ENCODE measurements at places on chromosomes 1 and 21.
A peak's percentile ranks its signal among the peaks of the same experiment; 100 is the strongest.

DNA sequence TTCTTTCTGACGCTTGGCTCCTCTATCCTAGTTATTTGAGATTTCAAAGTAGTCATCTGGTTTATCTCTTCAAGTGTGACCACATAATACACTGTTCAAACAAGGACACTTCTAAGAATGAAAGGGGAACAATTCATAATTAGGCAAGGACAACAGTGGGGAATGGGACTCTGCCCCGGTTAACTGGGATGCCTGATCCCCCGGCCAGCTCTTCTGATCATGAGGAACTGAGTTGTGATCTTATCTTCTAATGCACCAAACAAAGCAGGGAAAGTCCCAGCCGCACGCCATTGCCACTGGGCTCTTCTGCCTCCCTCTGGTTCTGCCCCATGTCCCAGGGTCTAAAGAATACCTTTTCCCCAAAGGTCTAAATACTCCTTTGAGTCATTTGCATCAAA lies 158.2 kb upstream of the IRF2BP2 start:
- H3K36me3 ChIP-seq, result peaks cover 4% of the 10 kb centered on the region
- H3K4me3 ChIP-seq, result peak overlapping the region; percentile 11
- peak overlapping the region; percentile 87 for H3K27ac ChIP-seq
- H3K27me3 ChIP-seq, result no peaks in the 10 kb centered on the region
- H3K4me1 ChIP-seq, result peaks cover 69% of the 10 kb centered on the region

GRCh38 chr1:6273380-6273891 lies 12.5 kb upstream of the GPR153 start:
- DNase-seq, result no peak
- H3K4me1 ChIP-seq, result no peaks in the 10 kb centered on the region
- no peaks in the 10 kb centered on the region for H3K36me3 ChIP-seq

- no peaks in the 10 kb centered on the region for H3K27me3 ChIP-seq
- no peak for DNase-seq
- H3K4me1 ChIP-seq, result peaks cover 5% of the 10 kb centered on the region
- H3K4me3 ChIP-seq, result no peak overlapping the region
- H3K27ac ChIP-seq, result no peak overlapping the region
These were observed 49.0 kb downstream of the OMA1 start for GRCh38 chr1:58497499-58497898.

DNA sequence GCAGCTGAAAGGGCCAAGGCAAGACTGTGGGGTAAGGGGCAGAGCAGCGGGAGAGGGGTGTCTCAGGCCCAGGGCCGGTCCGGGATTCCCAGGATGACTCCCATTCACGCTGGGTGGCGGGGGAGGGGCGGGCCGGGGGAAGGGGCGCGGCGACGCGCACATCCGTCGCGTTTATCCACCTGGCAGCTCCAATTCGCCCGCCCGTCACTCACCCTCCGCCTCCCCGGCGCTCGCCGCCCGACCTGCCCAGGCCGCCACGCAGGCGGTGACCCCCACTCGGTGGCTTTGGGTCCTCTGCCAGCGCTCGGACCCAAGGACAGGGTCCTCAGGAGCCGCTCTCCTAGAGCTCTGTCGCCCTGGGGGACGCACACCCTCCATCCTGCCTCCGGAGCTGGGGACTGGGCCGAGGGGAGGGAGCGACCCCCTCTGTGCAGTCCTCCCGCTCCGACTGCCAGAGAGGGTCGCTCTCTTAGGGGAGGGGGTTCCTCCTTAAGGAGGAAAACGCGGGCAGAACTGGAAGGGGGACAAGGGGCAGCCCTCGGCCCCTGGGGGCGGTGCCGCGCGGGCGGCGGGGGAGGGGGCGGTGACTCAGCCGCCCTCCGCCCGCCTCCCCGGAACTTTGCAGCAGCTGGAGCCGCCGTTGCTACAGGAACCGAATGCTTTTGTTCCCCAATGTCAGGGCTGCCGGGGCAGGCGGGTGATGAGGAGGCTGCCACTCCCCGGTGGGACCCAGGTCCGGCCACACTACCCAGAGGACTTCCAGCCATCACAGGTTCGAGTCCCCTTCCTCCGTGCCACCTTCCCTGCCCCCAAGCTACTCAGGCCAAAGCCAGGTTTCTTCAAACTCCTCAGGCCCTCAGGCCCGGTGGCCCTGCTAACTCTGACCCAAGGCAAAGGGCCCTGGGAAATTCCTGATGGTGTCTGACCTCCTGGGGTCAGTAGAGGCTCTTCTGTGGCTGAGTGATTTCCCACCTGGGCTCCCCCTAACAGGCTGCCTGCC lies 3.4 kb downstream of the ADGRB2 start:
- H3K4me3 ChIP-seq, result peak overlapping the region; percentile 30
- H3K27me3 ChIP-seq, result peaks cover 48% of the 10 kb centered on the region
- peaks cover 13% of the 10 kb centered on the region for H3K4me1 ChIP-seq
- no peaks in the 10 kb centered on the region for H3K36me3 ChIP-seq
- H3K27ac ChIP-seq, result no peak overlapping the region
- DNase-seq, result peak; percentile 52

DNA sequence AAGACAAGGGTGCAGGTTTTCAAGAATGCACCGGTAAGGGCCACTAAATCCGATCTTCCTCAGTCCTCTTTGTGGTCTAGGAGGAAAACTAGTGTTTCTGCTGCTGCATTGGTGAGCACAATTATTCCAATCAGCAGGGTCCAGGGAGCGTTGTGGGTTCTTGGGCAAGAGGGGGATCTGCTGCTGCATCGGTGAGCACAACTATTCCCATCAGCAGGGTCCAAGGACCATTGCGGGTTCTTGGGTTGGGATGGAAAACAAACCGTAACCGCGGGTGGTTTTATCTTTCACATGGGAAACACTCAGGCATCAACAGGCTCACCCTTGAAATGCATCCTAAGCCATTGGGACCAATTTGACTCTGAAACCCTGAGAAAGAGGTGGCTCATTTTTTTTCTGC lies 7.0 kb upstream of the PCP4L1 start:
- no peak for DNase-seq
- H3K4me1 ChIP-seq, result no peaks in the 10 kb centered on the region
- no peak overlapping the region for H3K4me3 ChIP-seq
- no peak overlapping the region for H3K27ac ChIP-seq

DNA sequence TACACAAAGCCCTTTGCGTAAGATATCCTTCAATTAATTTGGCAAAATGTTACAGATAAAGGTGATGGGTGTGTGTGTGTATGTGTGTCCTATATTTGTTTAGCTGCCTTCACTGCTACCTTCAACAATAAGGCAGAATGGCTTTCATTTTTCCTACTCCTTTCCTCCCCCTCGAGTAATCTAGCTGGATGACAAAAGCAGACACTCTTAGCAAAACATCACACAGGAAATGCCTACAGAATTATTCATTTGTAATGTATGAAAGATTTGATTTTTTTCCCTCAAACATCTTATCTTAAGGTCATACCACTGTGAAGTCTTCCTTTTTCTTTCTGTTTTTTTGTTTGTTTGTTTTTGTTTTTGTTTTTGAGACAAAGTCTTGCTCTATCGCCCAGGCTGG lies 10.6 kb downstream of the PTPN22 start:
- H3K4me3 ChIP-seq, result no peak overlapping the region
- peaks cover 80% of the 10 kb centered on the region for H3K36me3 ChIP-seq
- DNase-seq, result no peak

- peak overlapping the region; percentile 18 for H3K27ac ChIP-seq
- H3K27me3 ChIP-seq, result no peaks in the 10 kb centered on the region
- peaks cover 76% of the 10 kb centered on the region for H3K4me1 ChIP-seq
- H3K36me3 ChIP-seq, result peaks cover 47% of the 10 kb centered on the region
These were observed 129.2 kb downstream of the PTPN14 start for GRCh38 chr1:214422137-214422671.

DNA sequence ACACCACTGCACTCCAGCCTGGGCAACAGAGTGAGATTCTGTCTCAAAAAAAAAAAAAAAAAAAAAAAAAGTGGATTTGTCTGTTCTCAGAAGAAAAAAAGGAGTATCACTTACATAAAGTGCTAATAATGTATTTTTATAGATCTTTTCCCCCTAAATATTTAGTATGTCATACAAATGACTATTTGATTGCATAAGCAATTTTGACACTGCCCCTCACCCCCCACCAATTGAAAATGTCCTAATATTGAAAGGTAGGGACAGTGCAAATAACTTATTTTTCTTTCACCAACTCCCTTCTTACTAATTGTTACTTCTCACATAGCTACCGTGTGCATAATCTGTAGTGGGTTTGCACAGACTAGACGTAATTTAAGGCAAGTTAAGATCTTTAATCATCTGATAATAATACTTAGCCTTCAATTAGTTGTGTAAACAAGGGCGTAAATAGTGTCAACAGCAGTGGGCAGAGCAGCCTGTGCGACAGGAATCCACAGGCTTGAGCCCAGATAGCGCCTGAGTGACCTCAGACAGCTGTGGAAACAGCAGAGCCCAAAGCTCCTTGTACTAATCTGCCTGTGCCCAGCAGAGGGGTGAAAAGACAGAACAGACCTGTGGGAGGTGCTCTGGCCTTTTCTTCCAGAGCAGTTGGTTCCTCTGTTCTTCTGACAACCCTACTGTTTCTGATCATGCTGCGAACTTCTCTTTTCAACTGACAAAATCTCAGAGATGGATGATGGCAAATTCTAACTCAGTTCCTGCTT lies 4.5 kb upstream of the IER5 start:
- no peak overlapping the region for H3K4me3 ChIP-seq
- H3K4me1 ChIP-seq, result peaks cover 47% of the 10 kb centered on the region
- no peaks in the 10 kb centered on the region for H3K27me3 ChIP-seq
- peaks cover 3% of the 10 kb centered on the region for H3K36me3 ChIP-seq

GRCh38 chr1:56816264-56816663 lies 2.9 kb downstream of the FYB2 start:
- no peak overlapping the region for H3K4me3 ChIP-seq
- DNase-seq, result no peak
- H3K4me1 ChIP-seq, result no peaks in the 10 kb centered on the region
- no peak overlapping the region for H3K27ac ChIP-seq
- peaks cover 3% of the 10 kb centered on the region for H3K27me3 ChIP-seq
- no peaks in the 10 kb centered on the region for H3K36me3 ChIP-seq

DNA sequence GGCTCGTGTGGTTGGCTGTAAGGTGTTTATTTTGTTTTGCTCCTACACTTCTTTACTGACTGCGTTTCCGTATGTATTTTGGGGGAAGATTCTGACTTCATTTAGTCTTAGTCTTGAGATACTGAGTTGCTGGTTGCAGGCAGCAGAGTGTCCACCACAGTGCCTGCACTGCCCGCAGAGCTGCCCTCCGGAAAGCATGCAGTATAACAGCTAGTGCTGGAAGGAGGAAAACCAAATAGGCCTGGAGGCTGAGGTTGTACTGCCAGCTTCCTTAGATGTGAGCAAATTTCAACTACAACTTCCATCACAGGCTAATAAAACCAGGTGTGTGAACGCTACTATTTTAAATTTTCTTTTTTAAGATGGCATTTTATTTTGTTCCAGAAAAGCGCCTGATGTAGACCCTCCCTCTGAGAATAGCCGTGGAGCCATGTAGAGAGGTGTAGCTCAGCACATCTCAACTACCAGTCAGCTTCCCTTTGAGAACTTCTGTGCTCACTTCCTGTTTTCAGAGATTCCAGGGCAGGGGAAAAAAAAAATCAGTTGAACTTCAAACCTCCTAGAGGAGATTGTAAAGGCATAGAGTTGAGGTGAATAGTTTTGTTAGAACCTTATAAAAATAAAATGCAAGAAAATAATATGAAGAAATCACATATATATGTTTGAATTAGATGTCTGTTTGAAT lies 17.6 kb downstream of the LMO4 start:
- no peak overlapping the region for H3K27ac ChIP-seq
- H3K4me3 ChIP-seq, result no peak overlapping the region
- peaks cover 36% of the 10 kb centered on the region for H3K36me3 ChIP-seq
- H3K4me1 ChIP-seq, result no peaks in the 10 kb centered on the region

- H3K4me1 ChIP-seq, result no peaks in the 10 kb centered on the region
- H3K27me3 ChIP-seq, result no peaks in the 10 kb centered on the region
- H3K27ac ChIP-seq, result no peak overlapping the region
- H3K4me3 ChIP-seq, result no peak overlapping the region
These were observed 46.1 kb upstream of the GRIK1 start for GRCh38 chr21:29985866-29986265.

DNA sequence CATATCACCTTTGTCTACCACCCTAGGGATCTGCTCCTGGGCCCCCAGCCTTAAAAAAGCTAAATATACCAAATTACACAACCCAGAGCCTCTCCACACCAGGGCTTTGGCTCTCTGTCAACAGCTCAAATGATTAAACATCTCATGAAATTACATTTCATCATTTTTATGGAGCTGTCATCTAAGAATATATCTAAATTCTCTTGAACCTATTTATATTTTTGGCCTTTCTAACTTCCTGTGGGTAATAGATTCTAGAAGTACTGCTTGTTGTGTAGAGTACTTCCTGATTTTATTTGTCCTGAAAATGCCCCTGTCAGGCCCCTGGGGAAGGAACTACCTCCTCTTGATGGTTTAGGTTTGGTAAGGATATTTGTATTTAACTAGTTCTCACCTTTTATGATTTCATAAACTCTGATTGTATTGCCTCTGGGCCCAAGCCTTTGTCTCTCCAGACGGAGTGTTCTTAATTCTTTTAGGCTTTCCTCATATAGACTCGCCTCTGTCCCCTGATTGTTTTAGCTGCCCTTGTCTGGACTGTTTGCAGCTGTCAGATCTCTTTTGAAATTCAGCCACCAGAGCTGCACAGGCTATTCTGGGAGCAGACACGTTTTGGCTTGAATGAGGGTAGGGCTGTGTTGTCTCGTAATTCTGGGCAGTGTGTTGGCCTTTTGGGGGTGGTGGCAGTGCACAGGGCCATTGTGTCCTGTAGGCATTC lies 16.6 kb downstream of the MYOG start:
- H3K27me3 ChIP-seq, result peaks cover 7% of the 10 kb centered on the region
- H3K27ac ChIP-seq, result no peak overlapping the region
- peaks cover 14% of the 10 kb centered on the region for H3K36me3 ChIP-seq
- H3K4me3 ChIP-seq, result no peak overlapping the region
- DNase-seq, result no peak
- no peaks in the 10 kb centered on the region for H3K4me1 ChIP-seq

GRCh38 chr1:211469938-211470529 lies 21.9 kb downstream of the RD3 start:
- no peaks in the 10 kb centered on the region for H3K36me3 ChIP-seq
- no peak overlapping the region for H3K4me3 ChIP-seq
- peaks cover 21% of the 10 kb centered on the region for H3K27me3 ChIP-seq
- DNase-seq, result no peak

GRCh38 chr1:178529364-178530036 lies 16.6 kb downstream of the TEX35 start:
- H3K36me3 ChIP-seq, result no peaks in the 10 kb centered on the region
- DNase-seq, result no peak
- peaks cover 2% of the 10 kb centered on the region for H3K27me3 ChIP-seq
- H3K4me3 ChIP-seq, result no peak overlapping the region

Measured in activated T-helper 2 cell treated with anti-CD3 and anti-CD28 coated beads, Interferon-gamma antibody, Interleukin-2, Interleukin-4, amounts not matched to agents 10 μg/mL and 5 μg/mL and 100 μg/mL, durations not matched to agents 14 hours and 24 hours and 36 hours (primary cell).